Fibroblast of skin of back (primary cell): ENCODE measurements at places on chromosomes 6 and 20.

DNA sequence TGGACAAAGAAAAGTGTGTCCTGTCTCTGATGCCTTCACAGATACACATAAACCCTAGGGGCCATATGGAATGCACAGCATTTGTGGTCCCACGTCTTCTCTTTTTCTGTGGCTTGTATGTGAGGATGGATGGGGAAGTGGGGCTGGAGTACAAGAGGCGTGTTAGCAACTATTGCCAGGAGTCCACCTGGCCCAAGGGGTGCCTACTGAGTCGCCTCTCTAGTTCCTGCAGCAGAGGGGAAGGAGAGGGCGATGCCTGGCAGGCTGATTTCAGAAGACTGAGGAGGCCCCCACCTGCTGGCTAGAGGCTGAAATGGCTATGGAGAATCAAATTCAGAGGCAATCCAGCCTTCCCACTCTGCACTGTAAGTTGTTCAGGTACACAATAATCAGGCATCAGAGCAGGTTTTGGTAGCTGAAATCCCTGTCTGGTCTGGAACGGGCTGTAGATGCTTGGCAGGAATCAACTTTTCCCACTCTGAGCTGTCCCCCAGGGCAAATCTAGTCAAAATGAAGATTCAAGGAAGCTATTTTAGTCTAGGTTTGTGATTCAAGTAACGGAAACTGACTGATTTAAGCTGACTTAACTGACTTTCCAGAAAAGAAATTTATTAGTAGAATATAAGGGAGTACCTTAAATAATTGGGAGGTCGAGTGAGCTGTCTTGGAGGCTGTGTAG, 14.9 kb upstream of the PPARD start:
- DNase-seq = peak; percentile 47

GRCh38 chr6:142357879-142358278, 56.1 kb downstream of the ADGRG6 start:
- peak; percentile 35 for DNase-seq

GRCh38 chr6:1079525-1079924, 232.4 kb upstream of the FOXQ1 start:
- DNase-seq = peak; percentile 27

- peak; percentile 54 for DNase-seq
Measured at GRCh38 chr20:39504710-39505094, 542.6 kb downstream of the DHX35 start.
